ENCODE measurements at places on chromosomes 13 and 19.

- no peak for DNase-seq
Measured at GRCh38 chr13:79805317-79805716, 324.4 kb downstream of the NDFIP2 start.

GRCh38 chr13:58994777-58995176, 1169.0 kb downstream of the DIAPH3 start:
- no peak for DNase-seq

GRCh38 chr13:30376426-30377311, 45.6 kb upstream of the UBE2L5 start:
- peak; percentile 45 for DNase-seq

DNA sequence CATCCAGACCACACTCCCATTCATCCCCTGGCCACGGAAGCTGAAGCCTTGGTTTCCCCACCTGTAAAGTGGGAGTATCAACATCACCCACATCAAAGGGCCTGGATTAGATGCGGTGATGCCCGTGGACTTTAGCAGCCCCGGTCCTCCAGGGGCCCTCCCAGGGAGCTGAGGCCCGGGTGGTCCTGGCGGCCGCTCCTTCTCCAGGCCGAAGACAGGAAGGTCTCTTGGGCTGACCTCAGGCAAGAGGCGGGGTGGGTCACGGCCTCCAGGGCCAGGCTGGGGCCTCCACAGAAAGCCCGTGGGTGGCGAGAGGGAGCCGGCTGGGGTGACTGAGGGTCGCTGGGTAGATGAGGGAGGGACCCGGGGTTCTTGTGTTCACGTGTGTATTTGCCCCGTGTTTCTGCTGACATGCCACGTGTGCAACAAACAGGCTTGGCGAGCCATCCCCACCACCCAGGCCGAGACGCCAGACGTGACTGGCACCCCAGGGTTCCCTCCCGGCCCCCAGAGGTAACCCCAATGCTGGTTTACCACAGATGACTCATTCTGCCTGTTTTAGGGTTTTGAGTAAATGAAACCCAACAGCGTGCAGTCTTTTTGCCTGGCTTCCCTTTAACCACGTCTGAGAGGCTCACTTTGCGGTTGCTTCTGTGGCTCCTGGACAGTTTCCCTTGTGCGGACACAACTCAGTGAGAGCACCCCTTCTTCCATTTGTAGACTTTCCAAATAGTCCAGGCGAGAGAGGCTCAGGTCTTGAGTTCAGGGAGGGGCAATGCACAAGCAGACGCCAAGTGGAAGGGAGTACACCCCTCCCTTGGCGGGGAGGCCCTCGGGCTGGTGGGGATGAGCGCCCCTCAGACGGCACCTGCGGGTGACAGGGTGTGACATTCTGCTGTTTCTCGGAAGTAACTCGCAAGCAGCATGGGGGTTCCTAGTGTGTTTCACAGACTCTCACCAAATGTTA, 42.9 kb downstream of the C13orf46 start:
- DNase-seq: peak; percentile 38

GRCh38 chr19:46025835-46026234, 3.0 kb upstream of the PGLYRP1 start:
- no peak for DNase-seq

DNA sequence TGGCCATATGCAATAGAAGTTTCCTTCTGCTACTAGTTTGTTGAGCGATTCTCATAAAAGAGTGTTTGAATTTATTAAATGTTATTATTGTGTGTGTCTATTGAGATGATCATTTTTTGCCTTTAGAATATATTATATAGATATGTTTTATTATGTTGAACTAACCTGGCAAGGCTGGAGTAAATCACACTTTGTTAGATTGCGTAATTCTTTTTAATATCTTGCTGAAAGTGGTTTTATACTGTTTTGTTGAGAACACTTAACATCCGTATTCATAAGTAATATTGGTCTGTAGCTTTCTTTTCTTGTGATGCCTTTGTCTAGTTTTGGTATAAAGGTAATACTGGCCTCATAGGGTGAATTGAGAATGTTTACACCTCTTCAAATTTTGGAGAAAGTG, 574.3 kb upstream of the PCDH20 start:
- DNase-seq: no peak

GRCh38 chr13:36550177-36550576, 117.9 kb downstream of the CCNA1 start:
- no peak for DNase-seq

GRCh38 chr13:66171920-66172319, 1058.2 kb downstream of the PCDH9 start:
- no peak for DNase-seq

DNA sequence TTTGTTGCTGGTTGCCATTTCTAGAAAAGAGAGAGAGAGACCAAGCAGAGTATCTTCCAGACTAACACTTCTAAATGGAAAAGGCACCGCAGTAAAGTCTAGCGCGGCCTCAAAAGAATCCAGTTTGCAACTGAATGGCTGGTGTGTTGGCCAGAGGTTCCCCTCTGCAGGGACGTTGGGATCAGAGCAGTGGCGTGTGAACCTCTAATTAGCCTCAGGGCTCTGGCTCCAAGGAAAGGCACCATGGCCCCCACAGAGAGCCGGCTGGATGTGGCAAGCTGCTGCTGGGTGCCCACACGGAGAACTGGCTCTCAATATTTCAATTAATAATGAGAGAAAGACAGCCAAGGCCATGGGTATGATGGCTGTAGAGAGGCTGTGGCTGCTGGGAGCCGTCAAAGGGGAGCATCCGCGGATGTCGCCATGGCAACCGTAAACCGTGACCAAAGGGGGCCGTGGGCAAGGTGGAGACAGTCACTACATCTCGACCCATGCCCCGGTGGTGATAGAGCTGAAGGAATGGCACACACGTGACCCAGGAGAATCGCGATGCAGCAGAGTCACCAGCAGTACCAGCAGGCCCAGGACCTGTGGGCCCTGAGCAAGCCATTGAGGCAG, 9.5 kb downstream of the VSTM2B start:
- no peak for DNase-seq

DNA sequence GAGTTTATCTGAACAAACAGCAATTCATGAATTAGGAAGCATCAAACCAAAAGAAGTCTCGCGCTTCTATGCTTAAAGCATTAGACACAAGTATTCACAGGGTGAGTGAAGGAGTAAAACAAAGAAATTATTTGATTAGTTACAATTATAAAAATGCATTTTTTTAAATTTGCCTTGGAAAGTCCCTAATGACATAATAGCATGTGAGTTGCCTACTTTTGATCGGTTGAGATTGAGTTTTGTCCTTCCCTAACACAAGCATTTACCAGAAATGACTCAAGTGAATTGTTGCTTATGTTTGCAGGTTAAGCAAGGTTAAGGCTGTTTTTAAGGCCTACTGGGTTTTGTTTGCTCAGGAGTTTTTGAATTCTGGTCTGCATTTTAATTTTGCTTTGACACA, 389 bp upstream of the ZNF649 start:
- DNase-seq: no peak

DNA sequence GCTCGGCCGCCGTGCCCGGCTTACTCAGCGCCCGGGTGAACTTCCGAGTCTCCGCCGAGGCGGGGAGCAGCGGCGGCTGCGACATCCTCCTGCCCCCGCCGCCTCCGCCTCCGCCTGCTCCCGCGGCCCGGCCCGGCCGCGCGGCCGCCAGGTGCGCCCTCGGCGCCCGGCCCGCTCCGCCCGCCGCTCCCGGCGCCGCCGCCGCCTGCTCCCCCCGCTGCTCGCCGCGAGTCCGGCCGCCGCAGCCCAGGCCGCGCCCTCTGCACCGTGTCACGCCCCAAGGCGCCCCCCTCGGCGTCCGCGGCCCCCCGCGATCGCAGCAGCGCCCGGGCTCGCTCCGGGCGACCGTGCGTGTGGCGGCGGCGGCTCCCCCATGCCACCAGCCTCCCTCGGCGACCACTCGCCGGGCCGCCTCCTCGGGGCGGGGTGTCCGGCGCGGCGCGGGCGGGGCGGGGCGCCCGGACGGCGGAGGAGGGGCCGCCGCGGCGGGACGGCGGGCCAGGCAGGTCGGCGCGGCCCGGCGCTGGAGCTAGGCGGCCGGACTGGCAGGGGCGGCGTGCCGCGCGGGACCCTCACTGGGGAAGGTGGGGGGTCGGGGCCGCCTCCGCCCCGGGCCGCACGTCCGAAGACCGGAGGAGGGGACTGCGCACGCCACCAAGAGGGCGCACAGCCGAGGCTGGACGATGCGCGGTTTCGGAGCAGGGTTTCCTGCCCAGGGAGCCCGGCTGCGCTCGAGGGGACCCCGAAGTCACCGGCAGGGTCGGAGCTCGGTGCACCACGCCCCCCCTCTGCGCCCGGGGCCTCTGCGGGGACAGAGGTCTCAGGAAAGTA, 108.6 kb upstream of the DOCK9 start:
- DNase-seq: no peak

GRCh38 chr13:22744688-22745452, 435.9 kb upstream of the SGCG start:
- no peak for DNase-seq

DNA sequence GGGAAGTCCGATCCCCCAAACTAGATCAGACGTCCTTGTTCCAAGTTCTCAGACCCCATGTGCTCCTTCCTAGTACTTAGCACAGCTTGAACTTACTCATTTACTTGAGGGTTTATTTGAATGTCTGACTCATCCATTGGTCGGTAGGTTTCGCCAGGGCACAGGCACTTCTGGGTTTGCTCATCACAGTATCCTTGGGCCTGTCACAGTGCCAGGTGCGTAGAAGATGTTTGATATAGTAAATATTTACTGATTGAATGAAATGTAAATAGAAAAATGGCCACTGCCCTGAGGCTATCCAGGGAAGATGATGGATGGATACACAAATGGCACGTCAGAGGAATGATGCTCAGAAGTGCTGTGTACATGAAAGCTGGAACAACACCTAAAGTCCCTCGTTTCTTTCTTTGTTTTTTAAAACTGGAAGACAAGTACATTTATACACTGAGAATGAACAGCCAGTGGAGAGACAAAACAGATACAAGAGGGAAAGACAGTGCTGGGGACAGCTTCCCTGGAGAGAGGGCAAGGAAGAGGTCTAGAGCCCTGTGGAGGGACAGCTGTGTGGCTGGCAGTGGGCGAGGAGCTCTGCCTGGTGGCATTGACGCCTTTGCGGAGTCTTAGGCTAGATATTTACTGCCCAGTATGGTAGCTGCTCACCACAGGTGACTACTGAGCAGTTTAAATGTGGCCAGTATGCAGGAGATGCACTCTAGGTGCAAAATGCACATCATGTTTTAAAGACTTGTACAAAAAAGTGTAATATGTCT, 31.2 kb upstream of the KL start:
- DNase-seq: no peak

DNA sequence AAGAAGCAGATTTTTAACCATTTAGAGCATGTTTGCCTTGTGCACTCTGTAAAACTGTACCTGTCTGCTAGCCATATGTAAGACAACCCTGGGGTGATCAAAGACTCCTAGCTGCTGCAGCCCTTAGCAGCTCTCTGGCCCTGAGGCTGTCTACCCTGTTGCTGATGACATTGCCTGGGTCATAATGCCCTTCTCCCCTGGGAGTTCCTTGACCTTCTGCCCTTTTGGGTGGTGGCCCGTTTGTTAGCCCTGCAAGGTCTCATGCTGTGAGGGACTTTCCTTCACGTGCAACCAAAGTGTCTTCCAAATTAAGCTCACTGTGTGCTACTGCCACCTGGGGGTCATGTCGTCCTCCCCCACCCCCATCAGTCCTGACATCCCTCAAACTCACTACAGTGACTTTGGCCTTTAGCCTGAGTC, 7.4 kb downstream of the GPC6 start:
- no peak for DNase-seq

- no peak for DNase-seq
Measured at GRCh38 chr19:13861392-13861713, 15.6 kb upstream of the NANOS3 start.

GRCh38 chr13:36332986-36333385, 13.2 kb downstream of the SPART start:
- DNase-seq: no peak

GRCh38 chr19:15357906-15358305, 21.7 kb downstream of the AKAP8 start:
- DNase-seq: no peak

DNA sequence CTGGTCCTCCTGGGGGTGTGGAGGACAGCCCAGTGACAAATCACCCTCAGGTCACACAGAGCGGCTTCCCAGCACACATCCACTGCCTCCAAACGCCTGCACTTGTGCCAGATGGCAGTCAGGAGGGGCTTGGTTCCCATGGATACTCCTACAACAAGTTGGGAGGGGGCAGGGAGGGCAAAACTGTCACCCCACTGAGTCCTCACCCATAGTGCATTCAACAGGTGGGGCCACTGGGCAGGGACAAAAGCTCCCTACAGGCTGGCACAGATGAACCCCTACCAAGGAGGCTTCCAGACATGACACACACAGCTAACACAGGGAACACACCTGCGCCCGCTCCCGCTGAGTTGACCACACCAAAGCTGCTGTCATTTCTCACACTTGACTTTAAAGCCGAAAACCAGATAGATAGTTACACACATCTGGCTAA, 120.5 kb downstream of the STK24 start:
- DNase-seq: no peak

GRCh38 chr19:54430306-54431254, 15.3 kb downstream of the TTYH1 start:
- DNase-seq: peak; percentile 17

DNA sequence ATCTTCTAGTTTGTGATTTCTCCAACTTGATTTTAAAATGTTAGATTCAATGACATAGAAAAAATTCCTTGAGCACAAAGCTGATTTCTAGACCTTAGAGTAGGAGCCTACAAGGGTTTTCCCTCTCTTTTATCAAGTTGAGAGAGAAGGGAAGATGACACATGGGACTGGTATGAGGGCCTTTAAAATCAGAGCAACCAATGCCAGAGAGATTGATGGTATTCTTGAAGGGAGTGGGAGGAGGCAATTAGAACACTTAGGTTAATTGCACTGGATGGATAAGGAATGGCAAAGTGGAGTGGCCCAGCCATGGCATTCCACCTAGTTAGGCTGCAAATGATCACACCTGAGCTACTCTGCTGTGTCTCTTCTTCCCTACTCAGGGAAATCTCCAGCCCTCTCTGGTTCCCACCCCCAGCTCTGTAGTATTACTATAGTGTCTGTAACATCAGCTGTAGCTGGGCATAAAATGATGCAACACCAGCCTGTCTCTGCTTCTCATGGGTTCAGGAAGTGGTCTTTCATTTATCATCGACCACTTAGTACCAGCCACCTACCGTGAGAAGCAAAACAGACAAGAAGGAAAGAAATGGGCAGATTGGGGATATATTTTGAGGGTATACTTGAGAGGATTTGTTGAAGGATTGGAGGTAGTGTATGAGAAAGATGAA, 333.6 kb downstream of the DLEU7 start:
- DNase-seq: no peak

- no peak for DNase-seq
Measured at GRCh38 chr19:45349430-45349941, 8.9 kb downstream of the KLC3 start.

DNA sequence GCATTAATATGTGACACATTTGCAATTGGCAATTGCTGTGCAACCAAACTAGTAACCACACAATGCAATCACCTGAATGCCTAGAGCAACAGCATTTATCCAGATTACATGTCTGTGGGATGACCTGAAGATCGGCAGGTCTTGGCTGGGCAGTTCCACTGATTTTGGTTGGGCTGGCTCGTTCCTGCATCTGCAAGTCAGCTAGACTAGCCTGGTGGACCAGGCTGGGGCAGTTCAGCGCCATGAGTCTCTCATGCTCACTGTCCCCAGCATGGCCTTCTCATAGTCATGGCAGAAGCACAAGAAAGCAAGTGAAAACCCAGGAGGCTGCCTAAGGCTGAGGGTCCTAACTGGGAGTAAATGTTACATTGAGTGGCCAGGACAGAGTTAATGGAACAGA, 229.1 kb upstream of the TSHZ3 start:
- DNase-seq: no peak

Measured in activated CD8-positive, alpha-beta memory T cell treated with anti-CD3 and anti-CD28 coated beads for 1 hour (primary cell).